HepG2 (cell line): ENCODE measurements at places on chromosomes 5 and 9. TPM values are rescaled to one million over a fixed set of nuclear protein-coding genes. Genes with fewer than 3 reads are reported as not detected.

DNA sequence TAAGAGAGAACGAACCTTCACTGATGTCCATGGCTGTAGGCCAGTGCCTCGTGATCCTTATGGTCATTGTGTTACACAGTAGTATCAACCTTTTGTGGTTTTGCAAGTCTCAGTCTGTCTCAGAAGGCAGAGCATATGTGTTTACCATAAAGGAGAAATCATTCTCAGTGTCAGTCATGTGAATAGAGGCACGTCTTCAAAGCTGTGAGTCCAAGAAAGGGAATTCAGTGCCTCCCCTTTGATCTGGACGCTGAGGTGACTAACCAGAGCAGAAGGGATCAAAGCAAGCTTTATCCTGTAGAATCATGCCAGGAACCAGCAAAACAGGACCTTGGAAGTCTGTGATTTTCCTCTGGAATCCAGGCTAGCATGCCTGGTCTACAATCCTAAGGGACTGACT lies 433.9 kb downstream of the DNAH5 start:
- no peaks in the 10 kb centered on the region for H3K27me3 ChIP-seq
- no peak overlapping the region for H3K27ac ChIP-seq
- no peak overlapping the region for H3K4me3 ChIP-seq
- H3K4me1 ChIP-seq: no peaks in the 10 kb centered on the region

DNA sequence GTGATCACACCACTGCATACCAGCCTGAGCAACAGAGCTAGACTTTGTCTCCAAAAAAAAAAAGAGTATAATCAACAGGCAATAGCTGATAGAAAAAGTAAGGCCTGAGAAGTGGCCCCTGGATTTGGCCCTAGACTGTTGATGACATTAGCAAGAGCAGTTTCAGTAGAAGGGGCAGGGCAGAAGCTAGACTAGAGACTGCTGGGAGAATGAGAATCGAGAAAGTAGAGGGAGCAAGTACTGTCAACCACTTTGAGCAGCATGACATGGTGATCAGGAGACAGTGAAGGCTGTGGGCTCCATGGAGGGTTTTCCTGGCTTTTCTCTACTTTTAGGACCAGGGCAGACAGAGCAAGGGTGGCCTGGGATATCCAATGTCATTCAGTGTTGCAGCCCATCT lies 34.9 kb upstream of the B4GALT1 start:
- H3K4me3 ChIP-seq: no peak overlapping the region
- H3K27me3 ChIP-seq: peaks cover 2% of the 10 kb centered on the region
- no peak for DNase-seq

DNA sequence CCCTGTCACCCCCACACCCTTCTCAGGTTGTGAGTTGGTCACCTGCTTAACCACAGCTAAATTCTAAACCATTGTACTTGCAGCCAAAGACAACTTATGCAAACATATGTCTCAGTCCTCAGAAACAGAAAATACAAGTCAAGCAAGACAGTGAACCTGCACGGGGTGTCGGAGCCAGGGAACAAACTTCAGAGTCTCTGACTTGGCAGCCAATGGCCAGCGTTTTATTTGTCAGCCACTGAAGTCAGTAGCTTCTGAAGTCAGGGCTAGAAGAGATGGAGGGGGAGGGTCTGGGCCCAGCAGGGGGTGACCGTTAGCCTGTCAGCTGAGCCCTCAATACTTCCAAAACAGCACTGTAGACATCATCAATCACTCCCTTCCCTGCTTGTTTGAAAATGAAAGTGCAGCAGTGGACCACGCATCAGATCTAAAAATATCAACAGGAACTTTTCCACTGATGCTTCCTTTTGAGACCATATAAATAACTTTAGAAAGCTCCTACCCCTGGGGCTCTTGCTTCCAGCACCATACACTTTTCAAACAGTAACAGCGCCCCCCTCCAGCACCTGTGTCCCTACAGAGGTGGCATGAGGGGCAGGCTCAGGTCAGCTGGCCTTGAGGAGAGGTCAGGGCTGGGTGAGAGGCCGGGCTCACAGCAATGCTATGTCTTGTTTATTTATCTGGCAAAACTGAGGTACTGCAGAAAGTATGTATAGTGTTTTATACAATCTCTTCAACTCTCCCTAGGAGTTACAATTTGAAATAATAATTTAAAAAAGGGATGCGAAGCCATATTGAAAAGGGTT lies 142.5 kb downstream of the ACER2 start:
- H3K27ac ChIP-seq: no peak overlapping the region
- no peak overlapping the region for H3K4me3 ChIP-seq
- H3K4me1 ChIP-seq: no peaks in the 10 kb centered on the region
- no peaks in the 10 kb centered on the region for H3K36me3 ChIP-seq
- H3K27me3 ChIP-seq: no peaks in the 10 kb centered on the region; the same call in 1 of the 2 replicates

- H3K4me3 ChIP-seq: no peak overlapping the region
- no peaks in the 10 kb centered on the region for H3K4me1 ChIP-seq
- no peaks in the 10 kb centered on the region for H3K36me3 ChIP-seq
- H3K27me3 ChIP-seq: no peaks in the 10 kb centered on the region; the same call in 2 of the 3 replicates
Measured at GRCh38 chr9:16092142-16093091, 539.6 kb downstream of the CCDC171 start.

DNA sequence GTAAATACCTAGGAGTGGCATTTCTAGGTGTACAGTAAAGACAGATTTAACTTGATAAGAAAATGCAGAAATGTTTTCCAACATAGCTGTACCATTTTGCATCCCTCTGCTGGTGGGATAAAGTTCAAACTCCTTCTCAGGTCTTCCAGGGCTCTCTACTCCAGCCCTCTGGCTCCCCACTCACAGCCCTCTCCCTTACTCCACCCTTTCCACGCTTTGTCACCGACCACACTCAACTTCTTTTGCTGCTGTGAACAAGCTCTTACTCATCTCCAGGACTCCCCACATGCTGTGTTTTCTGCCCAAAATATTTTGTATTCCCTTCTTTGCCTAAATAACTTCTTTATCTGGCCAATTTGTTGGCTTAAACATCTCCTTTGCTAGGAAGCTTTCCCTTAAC lies 90.6 kb upstream of the OSMR start:
- H3K4me3 ChIP-seq: no peak overlapping the region
- peaks cover 10% of the 10 kb centered on the region; the same call in 2 of the 3 replicates for H3K27me3 ChIP-seq
- no peak overlapping the region for H3K27ac ChIP-seq
- no peak for DNase-seq

- no peak overlapping the region for H3K27ac ChIP-seq
- H3K4me3 ChIP-seq: no peak overlapping the region
- no peaks in the 10 kb centered on the region for H3K36me3 ChIP-seq
- no peak for DNase-seq
Measured at GRCh38 chr5:174259696-174260420, 214.4 kb downstream of the NSG2 start.

DNA sequence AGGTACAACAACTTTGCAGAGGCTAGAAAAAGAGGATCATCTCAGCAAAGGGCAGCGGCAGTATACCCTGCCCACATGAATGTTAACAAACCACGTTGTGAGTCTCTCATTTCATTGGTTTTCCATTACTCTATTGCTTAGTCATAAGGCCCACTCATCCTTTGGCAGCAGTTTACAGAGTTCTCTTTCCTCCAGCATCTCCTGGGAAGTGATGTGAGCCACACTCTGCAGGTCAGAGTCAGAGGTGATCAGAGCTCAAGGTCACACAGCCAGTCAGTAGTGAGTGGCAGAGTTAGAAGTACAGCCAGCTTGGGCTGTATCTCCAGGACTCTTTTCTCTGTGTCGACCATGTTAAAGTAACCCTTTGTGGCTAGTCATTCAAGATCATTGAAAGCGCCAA lies 599.6 kb upstream of the GRAMD2B start:
- no peak overlapping the region for H3K27ac ChIP-seq
- no peaks in the 10 kb centered on the region for H3K27me3 ChIP-seq
- peak; percentile 1 for DNase-seq

GRCh38 chr5:2191972-2192371 lies 309.2 kb upstream of the IRX4 start:
- no peak overlapping the region for H3K27ac ChIP-seq
- no peak overlapping the region for H3K4me3 ChIP-seq
- DNase-seq: no peak
- H3K27me3 ChIP-seq: peaks cover 14% of the 10 kb centered on the region; the same call in 1 of the 3 replicates

- no peak within 1 kb of the TSS for H3K4me3 ChIP-seq
- no peaks in the 10 kb centered on the region for H3K36me3 ChIP-seq
- DNase-seq: no peak
- H3K27me3 ChIP-seq: peaks cover 39% of the 10 kb centered on the region
- no peak within 1 kb of the TSS for H3K27ac ChIP-seq
Measured at GRCh38 chr5:141488591-141489561, at the start of gene PCDHGC5. PCDHGC5 (plus strand) TSS chr5:141489081; CDS start chr5:141489241, 160 bp downstream.

GRCh38 chr5:143314659-143315058 lies 88.8 kb downstream of the NR3C1 start:
- H3K27me3 ChIP-seq: no peaks in the 10 kb centered on the region
- no peak for DNase-seq
- H3K36me3 ChIP-seq: peaks cover 4% of the 10 kb centered on the region
- H3K4me1 ChIP-seq: no peaks in the 10 kb centered on the region

The CCDC180 gene
- 1.7 and 2.2 TPM in 2 replicates for polyA plus RNA-seq

The RNF208 gene
- 1.6 and 2.0 TPM in 2 replicates for polyA plus RNA-seq
